ENCODE measurements at places on chromosomes 1 and 21.
A peak's percentile ranks its signal among the peaks of the same experiment; 100 is the strongest.

GRCh38 chr1:31335007-31335406, 37.9 kb downstream of the FABP3 start:
- DNase-seq: peak; percentile 35

DNA sequence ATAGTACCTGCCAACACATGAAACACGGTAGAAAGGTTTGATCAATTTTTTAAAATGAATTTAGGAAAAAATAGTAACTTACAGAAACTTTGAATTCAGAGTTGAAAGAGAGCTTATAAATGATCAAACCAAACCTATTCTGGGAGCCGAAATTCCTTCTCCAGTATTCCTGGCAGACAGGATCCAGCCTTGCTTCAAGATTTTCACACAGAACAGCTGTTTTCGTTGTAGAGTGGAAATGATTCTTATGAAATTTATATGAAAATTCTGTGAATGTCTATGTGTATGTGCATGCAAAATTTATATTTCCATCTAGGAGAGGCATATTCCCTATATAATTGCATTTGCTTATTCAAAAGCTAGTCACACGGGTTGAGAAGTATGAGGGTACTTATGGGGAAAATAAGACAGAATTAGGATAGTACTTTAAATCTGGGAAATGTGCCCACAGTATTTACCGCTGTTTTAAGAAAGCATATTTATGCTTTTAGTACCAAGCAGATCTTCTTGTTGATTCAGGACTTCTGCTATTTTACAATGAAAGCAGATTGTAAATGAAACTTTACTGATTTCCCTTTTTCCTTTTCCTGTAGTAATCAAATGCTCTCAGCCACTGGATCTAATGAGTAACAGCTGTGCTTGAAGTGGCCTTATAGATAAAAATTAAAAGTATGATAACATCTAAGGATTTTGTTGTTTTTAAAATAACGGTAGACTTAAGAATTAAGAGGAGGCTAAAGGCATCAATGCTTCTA, 30.4 kb downstream of the PRRX1 start:
- no peak for DNase-seq

DNA sequence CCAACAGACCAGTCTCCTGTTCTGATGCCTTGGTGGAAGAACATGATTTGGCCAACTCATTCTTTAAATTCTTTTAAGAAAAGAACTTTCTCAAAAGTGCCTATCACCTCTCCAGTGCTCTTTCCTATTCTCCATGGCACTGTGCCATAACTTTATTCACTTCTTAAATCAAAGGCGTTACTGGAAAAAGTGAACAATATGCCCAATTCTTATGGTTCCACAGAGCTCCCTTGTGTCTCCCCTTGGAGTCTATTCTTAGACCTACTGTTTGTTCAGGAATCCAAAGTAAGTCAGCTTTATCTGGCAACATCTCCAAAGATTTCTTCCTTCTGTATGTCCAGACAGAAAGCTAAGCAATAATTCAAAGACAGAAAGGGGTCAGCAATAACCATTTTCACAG, 111.9 kb upstream of the MAGI3 start:
- no peak for DNase-seq

- no peak for DNase-seq
Observed at GRCh38 chr1:94798462-94798861, 21.7 kb upstream of the SLC44A3 start.

DNA sequence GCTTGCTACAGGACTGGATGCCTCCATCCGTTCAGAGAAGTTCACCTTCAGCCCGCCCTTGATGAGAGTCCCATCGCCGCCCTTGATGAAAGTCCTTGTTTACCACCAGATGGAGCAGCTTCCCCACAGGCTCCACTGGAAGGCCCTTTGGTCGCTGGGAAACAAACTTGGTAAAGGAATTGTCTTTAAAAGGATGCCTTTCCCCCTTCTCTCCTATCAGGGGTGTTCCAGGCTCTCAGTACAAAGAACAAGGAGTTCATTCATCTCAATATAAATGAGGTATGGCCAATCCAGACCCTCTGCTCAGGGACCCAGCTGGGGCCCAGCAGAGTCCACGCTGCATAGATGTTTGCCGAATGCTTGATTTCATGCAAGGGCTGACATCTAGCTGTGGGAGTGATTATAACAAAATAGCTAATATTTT, 50.8 kb downstream of the CAPN9 start:
- no peak for DNase-seq

DNA sequence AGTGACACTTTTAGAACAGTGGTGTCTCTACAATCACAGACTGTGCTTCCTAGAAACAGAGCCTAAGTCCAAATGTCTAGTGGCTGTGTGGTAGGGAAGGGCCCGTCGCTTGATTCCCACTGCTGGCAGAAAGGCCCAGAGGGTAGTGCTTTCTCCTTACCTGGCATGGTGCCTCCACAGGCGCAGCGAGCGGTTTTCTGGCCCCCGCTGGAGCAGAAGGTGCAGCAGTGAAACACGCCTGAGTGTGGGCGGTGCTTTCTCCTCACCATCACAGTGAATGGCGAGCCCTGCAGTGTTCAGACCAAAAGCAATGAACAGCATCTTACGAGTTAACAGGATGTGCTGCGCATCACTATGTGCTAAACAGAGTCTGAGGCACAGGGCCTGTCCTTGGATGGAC, 8.3 kb downstream of the TRIM45 start:
- DNase-seq: no peak

GRCh38 chr1:25168193-25169071, 63.9 kb downstream of the SYF2 start:
- no peak for DNase-seq

DNA sequence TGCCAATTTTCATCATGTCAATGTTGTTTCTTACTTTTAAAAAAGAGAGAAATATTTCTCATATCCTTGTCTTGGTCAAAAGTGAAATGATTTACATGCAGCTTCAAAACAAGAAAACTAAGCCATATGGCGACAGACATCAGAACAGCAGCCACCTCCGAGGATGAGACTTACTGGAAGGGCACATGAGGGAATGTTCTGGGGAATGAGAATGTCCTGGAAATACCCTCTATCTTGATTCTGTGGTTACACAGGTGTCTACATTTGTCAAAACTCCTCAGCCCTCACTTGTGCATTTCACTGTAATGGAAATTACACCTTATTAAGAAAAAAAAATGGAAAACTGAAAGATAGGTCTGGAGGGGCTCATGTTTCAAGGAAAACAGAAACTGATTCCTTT, 14.2 kb upstream of the ECE1 start:
- DNase-seq: no peak

- DNase-seq: no peak
Observed at GRCh38 chr1:183137782-183138181, 48.3 kb upstream of the LAMC2 start.

GRCh38 chr1:7676274-7676945, 94.7 kb upstream of the VAMP3 start:
- no peak for DNase-seq

All from GM10248 (cell line).